ENCODE measurements at places on chromosomes 6 and 20.

DNA sequence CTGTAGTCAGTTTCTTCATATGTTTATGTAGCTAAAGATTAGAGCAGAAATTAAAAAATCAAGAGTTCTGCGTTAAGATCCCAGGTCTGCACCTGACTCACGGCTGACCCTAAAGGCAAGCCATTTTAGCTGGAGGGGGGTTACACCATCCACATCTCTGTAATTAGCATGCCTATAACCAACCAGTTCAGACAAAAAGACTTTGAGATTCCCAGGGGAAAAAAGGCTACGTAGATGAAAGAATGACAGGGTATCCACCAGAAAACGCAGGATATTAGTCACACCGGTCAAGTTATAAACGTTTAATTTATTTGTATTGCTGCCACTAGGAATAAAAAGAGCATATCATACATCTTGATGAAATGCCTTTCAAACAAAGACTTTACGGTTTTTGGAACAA is 299.1 kb downstream of the FOXC1 start:
- no peak for DNase-seq

DNA sequence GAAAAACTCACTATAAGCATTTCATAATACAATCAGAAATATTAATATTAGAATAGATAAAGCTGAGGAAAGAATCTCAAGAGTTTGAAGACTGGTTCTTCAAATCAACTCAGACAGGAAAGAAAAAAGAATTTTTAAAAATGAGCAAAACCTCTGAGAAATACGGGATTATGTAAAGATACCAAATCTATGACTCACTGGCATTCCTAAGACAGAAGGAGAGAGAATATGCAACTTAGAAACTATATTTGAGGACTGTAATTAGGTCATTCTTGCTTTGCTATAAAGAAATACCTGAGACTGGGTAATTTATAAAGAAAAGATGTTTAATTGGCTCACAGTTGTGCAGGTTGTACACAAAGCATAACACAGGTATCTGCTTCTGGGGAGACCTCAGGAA is 665.1 kb downstream of the RNF144B start:
- DNase-seq, result no peak

DNA sequence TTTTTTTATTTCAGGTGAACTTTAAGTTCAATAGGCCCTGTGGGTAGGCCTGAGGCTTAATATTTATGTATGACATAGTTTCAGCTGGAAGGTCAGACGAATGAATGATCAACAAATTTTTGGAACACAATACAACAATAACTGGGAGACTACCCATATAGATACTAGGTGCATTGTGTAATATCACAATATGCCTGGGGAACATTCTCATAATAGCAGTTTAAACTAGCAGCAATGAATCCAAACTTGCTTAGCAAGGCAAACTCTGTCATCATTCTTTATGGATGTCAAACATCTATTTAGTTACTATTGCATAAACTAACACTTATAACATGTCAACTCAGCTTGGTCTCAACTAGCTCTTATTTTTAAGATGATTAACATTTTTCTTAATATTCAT is 49.3 kb downstream of the ELOVL4 start:
- no peak for DNase-seq

GRCh38 chr20:52958211-52958610 is 13.9 kb upstream of the TSHZ2 start:
- no peak for DNase-seq

- DNase-seq, result no peak
Observed at GRCh38 chr6:117502580-117502979, 20.1 kb downstream of the DCBLD1 start.

DNA sequence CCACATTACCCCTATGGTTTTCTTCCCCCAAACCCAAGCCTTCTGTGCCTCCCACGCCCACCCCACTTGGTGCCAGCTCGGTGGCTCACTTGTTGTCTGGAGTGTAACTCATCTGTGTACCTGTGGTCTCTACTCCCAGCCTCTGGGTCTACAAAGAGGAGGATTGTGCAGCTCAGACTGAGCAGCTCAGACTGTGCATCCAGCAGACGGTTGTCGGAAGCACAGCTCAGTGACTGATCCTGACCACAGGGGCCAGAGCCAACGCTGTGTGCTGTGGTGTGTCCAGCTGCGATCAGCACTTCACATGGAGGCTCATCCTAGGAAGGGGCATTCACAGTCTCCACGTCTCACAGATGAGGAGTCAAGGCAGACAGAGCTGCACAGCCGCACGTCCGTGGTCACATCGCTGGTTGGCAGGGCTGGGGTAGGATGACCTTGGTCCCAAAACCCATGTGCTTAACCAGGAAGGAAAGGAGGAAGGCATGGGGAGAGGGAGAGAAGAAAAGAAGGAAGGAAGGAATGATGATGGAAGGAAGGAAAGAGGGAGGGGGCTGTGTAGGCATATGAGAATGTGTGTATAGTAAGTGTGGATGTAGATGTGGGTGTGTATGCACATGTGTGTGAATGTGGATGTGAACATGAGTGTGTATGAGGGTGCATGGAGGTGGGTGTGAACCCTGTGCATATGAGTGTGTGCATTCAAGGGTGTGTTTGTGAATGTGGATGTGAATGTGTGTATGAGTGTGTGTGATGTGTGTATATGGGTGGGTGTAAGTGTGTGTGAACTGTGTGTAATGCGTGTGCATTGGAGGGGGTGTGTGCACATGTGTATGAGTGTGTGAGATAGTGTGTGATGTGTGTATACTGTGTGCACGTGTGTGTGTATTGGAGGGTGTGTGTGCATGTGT is 28.2 kb upstream of the STX16 start:
- no peak for DNase-seq

All from stimulated activated CD4-positive, alpha-beta T cell treated with anti-CD3 and anti-CD28 coated beads, Interleukin-1b, Interleukin-23, amount 100 ng/mL, for 1 hour (primary cell).